SK-MEL-5 (cell line): ENCODE measurements at places on chromosomes 12 and 14. TPM values are rescaled to one million over a fixed set of nuclear protein-coding genes. Genes with fewer than 3 reads are reported as not detected.

DNA sequence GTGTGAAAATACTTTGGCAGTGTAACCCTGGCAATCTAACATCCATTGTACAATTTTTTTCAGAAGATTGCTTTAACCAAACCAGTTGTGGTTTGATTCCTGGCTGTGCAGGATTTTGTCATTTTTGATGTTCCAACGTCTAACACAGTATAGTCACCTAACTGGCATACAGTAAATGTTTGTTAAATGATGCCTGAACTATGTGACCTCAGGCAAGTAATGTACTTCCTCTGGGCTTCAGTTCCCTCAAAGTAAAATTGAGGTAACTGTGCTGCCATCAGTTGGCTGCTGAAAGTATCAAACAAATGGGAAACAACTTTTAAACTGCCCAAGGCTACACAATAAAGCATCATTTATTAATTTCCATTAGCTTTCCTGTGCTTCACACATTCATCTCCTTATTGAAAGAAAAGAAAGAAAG, 4.3 kb downstream of the TM7SF3 start:
- peak; percentile 35 for DNase-seq

- DNase-seq = no peak
Observed at GRCh38 chr12:120369603-120370342, 809 bp upstream of the MSI1 start.

DNA sequence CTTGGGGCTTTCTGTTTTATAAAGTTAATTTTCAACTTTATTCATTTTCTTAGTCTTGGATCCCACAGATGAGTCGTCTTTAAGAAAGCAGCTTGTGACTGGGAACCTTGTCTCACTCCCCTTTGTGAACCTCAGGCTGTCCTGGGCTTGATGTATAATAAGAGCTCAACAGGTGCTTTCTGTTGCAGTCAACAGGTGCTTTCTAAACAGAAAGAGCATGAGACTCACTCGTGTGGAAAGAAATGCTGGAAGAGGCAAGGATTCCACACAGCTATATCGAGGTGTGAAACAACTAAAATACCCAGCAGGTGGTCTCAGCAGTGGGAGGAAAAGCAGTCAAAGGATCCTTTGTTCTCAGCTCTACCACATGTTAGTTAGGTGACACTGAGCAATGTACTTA, 398.9 kb downstream of the EGLN3 start:
- DNase-seq = no peak

- no peak for DNase-seq
Observed at GRCh38 chr12:96198965-96199364, 4.8 kb downstream of the ELK3 start.

DNA sequence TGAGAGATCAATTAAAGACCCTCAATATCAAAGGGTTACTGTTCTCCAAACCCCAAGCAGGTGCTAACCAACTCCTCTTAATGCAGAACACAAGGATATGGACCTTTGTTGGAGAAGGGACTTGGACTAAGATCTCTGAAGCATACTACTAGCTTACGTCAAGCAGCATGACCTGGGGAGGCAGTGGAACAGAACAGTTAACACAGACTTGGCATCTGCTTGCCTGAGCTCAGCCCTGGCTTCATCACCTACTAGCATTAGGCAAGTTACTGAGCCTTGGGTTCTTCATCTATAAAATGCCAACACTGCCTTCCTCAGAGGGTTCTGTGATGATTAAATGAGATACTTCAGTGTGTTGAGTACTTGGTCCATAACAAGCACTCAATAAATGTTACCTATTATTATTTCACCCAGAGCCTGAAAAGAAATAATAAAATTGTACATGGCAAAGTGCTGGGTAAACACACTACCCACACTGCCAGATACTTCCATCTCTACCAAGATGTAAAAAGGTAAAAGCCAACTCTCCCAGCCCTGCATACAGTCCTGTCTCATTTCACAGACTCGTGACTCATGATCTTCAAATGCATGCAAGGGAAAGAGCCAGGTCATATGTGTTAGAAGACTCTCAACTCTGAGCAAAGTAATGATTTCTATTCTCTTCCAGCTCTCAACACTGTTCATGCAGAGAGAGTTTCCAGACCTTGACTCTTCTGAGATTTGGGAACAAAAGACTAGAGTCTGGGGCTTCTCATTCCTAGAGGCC, 39.7 kb downstream of the FMNL3 start:
- no peak for DNase-seq

DNA sequence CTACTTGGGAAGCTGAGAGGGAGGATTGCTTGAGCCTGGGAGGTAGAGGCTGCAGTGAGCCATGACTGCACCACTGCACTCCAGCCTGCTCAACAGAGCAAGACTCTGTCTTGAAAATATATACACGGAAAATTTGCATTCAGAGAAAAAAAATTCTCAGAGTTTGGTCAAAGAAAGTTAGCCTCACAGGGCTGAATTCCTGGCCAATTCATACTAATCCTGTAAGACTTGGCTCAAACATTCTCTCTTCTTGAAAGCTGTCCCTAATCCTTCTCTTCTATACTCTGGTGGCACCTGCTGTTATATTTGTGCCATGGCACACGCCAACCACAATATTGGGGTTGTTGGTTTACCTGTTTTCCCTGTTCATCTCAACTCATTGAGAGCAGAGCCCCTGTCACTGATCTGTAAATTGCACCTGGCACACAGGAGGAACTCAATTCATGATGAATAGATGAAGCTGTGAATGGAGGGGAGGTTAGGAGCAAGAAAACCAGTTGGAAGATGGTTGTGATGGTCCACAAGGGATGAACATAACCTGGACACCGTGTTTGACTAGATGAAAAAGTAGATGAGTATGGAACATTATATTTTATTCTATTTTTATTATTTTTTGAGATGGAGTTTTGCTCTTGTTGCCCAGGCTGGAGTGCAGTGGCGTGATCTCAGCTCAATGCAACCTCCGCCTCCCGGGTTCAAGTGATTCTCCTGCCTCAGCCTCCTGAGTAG, 36.8 kb upstream of the SPTSSA start:
- peak; percentile 68 for DNase-seq

DNA sequence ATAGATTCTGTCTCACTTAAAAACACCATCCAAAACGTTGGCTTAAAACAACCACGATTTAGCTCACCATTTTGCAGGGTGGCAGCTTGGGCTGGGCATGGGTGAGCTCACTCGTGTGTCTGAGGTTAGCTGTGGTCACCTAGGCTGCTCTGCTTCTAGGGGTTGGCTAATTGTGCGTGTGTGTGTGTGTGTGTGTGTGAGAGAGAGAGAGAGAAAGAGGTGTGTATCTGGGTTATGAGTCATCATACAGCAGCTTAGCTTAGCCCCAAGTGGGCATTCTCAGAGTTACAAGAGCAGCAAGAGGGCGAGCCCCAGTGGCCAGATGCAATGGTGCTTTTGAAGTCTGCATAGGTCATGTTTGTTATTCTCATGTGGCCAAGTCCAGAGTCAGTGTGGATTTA, 6.0 kb downstream of the FBXW8 start:
- DNase-seq = peak; percentile 85

- DNase-seq = no peak
Observed at GRCh38 chr14:105258846-105259245, 10.5 kb downstream of the BTBD6 start.

DNA sequence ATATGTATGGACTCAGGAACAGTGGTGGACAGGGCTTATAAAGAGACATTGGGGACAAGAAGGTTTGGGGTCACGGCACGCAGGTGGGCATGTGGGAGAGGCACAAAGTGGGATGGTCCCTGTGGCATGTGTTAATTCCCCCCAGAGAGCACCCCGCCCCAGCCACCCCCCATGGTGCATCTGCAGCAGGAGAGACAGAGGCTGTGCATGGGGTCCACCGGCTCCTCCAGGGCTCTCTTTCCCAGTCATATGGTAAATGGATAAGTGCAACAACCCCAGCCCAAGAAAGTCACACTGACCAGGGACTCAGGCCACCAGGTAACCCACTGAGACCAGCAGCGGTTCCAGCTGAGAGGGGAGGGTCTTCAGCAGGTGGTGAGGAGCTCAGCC, 242.1 kb downstream of the BCL11B start:
- DNase-seq = no peak

DNA sequence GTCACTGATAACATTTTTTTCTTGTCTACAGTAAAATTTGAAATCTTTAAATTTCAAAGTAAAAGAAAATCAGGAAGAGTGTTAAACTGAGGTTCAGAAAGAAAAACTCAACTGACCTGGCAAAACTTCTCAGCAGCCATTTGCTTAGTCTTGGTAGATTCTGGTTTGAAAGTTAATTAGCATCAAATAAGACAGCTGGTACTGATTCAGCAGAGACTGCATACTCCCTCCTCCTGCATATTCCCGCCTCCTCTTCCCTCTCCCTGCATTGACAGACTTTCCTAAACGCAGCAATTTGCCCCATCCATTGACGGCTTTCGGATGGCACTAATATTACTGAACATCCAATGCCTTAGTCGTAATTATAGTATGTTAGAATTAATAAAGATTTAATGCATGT, 520.8 kb downstream of the FLRT2 start:
- DNase-seq = no peak

DNA sequence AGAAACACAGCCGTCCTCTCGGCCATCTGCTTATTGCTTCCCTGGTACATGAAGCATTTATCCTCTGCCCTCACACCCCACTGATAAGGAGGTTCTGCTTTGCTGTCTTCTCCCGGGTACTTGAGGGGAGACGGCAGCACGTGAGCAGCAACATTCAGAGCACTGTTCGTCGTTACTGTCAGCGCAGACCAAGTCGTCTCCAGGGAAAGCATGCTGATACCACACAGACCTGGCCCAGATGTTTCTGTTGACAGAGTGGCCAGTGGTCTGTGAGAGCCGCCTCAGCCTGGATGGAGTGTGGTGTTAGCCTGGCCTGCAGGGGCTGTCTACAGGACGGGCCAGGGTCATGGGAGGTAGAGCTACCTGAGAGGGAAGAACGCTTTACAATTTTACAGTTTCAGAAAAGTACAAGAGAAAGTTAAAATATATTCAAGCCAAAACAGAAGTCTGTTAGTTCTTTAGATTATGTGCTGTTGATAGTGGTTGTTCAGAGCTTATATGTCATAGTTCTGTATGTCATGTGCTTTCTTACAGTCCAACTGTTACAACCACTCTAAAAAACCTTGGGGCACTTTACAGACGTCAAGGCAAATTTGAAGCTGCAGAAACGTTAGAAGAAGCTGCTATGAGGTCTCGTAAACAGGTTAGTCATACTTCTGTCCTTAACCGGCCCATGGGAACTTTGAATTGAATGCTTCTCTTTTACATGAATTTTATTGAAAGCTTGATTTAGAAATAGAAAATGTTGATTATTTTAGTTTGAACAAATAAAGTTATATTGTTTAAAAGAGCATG, 38.2 kb downstream of the XRCC3 start:
- DNase-seq = peak; percentile 52

DNA sequence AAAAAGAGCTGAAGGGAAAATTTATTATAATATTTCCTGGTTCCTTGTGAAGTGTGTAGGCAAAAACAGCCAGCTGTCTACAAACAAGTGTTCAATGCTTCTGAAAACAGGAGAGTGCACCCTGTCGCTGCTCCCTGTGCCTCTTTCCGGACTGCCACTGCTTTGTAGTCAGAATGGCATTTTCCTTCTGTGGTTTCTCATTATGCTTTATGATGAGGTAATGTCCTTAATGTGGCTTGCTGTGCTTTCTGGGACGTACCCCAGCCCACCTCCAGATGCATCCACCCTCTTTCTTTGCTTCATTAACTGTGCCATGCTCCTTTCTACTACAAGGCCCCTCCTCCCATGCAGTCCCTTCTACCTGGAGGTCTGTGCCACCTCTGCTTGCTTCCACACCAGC, 148.1 kb downstream of the SYT1 start:
- DNase-seq = no peak

DNA sequence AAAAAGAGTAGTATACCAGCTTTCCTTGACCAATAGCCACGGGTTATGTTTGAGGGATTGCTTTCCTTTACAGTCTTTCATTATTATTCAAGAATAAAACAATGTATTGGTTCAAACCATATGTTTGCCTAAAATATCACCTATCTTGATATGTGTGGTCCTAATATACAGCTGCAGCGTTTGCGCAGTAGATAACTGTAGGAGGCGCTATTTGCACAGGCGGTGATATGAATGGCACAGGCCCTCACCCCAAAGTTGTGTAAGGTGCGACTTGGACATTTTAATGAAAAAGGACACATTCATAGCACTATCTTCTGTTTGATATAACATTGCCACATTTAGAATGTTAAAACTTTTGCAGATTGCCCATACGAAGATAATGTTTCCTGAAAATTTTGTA, 298.4 kb downstream of the TRHDE start:
- DNase-seq = peak; percentile 67

DNA sequence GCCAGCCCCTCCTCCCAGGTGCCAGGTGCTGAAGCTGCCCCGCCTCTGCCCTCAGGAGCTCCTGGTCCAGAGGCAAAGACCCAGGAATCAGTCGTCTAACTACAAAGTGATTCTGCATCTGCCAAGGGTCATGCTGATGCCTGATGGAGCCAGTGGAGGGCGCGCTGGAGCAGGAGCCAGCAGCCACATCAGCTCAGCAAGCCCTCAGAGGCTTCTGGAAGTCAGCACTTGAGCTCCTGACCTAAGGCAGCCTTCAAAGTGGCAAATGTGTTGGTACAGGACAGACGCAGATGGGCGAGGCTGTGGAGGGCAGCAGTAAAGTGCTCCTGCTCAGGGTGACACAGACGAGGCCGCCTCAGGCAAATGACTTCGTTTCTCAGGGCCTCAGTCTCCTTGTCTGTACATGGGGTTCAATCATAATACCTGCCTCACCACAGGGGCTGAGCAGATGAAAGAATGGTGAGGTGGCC, 10.9 kb downstream of the C12orf43 start:
- DNase-seq = peak; percentile 80

DNA sequence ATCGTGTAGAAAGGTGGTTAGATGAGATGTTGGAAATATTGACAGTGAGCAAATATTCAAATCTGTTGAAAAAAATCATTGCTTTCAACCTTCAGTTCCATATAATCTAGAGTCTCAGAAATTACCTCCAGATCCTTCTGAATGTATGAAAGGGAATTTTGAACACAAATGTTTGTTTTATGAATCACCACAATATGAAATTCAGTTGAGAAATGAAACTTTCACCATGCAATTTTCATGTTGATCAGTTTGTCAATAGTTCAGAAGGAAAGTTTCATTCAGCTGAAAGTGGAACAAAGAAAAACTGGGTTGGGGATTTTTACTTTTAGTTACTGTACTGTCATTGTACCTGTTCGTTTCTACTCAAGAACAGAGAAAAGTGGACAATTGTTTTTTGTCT, 953.6 kb downstream of the SLC6A15 start:
- DNase-seq = no peak

- peak; percentile 31 for DNase-seq
Observed at GRCh38 chr14:39469094-39469710, 37.0 kb upstream of the FBXO33 start.

- no peak for DNase-seq
Observed at GRCh38 chr14:57834961-57835360, 30.9 kb downstream of the SLC35F4 start.

Gene BHLHE41
- 9.5 and 17.7 TPM in 2 replicates for total RNA-seq

Gene COPZ1
- total RNA-seq = 273 and 325 TPM in 2 replicates

Gene SERPINA10
- total RNA-seq = not detected in 2 replicates

Gene CEP290
- total RNA-seq = 9.4 and 12.9 TPM in 2 replicates

Gene C3AR1
- total RNA-seq = 0.58 and 1.4 TPM in 2 replicates

Gene C1S
- total RNA-seq = 3.3 and 3.6 TPM in 2 replicates

Gene NKX2-1
- not detected in 2 replicates for total RNA-seq

Gene GDF3
- total RNA-seq = not detected in 2 replicates

Gene CLEC12A
- not detected in 2 replicates for total RNA-seq

Gene MFAP5
- total RNA-seq = not detected in 2 replicates

Gene EPYC
- 0.87 and 1.0 TPM in 2 replicates for total RNA-seq

Gene EAPP
- total RNA-seq = 61.9 and 69.4 TPM in 2 replicates

Gene IFNG
- not detected in 2 replicates for total RNA-seq

Gene RTN1
- not detected in 2 replicates for total RNA-seq
